Naive thymus-derived CD8-positive, alpha-beta T cell (primary cell): ENCODE measurements at places on chromosomes 16 and 17. TPM values are rescaled to one million over a fixed set of nuclear protein-coding genes. Genes with fewer than 3 reads are reported as not detected.

- H3K36me3 ChIP-seq, result no peaks in the 10 kb centered on the region
- no peaks in the 10 kb centered on the region for H3K27me3 ChIP-seq
- DNase-seq, result no peak
- H3K4me3 ChIP-seq, result no peak overlapping the region
- H3K27ac ChIP-seq, result no peak overlapping the region
These were observed 970.5 kb upstream of the EEF2KMT start for GRCh38 chr16:6068063-6068462.

DNA sequence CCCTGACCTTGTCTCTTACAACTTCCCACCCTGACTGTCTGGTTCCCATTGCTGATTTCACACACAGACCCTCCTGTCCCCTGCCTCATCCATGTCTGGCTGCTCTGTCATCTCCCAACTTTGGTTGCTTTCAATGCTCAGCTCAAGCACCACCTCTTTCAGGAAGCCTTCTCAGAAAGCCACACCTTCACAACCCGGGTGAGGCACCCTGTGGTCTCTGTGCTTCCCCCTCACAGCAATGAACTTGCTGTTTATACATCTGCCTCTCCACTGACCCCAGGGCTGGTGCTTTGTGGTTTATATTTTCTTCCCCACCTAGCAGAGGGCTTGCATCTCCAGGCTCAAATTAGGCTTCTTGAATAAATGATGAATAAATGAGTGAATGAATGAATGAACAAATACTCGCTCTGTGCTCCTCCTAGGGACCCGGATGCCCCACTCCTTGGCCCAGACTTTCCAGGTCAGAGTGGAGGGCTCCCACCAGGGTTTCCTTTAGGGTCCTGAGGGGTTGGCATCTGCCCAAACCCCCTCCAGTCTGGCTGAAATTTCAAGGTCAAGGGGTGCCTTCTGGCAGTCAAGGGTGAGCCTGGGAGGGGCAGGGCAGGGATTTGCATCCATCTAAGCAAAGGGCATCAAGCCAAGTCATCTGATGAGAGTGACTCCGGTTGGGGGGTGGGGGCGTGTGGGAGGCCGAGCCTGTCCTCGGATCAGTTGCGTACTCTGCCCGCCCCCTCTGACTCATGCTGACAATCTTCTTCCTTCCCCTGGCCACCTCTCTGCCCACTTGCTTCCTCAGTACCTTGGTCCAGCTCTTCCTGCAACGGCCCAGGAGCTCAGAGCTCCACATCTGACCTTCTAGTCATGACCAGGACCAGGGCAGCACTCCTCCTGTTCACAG, at the start of gene ITGAX:
Gene ITGAX (plus strand): TSS at position 783 of the 898 bp plus-strand sequence. CDS start 79 bp downstream, at position 862.
- H3K27ac ChIP-seq, result peak within 1 kb of the TSS; percentile 93
- H3K27me3 ChIP-seq, result no peaks in the 10 kb centered on the region
- H3K4me3 ChIP-seq, result peak within 1 kb of the TSS; percentile 60

The SNAI3 gene
- polyA plus RNA-seq, result 5.3 TPM

The SYNGR3 gene
- not detected for polyA plus RNA-seq

The GNGT2 gene
- 17.1 TPM for polyA plus RNA-seq

The ITGAL gene
- 124 TPM for polyA plus RNA-seq

GRCh38 chr16:89352091-89352681, 134.7 kb downstream of the ZNF778 start:
- peaks cover 40% of the 10 kb centered on the region for H3K4me1 ChIP-seq
- H3K27ac ChIP-seq, result no peak overlapping the region
- no peaks in the 10 kb centered on the region for H3K27me3 ChIP-seq
- H3K4me3 ChIP-seq, result peak overlapping the region; percentile 14
- DNase-seq, result no peak

The SOX8 gene
- 5.1 TPM for polyA plus RNA-seq

The KRT20 gene
- polyA plus RNA-seq, result not detected

- H3K27me3 ChIP-seq, result no peaks in the 10 kb centered on the region
- no peak overlapping the region for H3K4me3 ChIP-seq
- no peak overlapping the region for H3K27ac ChIP-seq
- H3K4me1 ChIP-seq, result no peaks in the 10 kb centered on the region
- H3K36me3 ChIP-seq, result no peaks in the 10 kb centered on the region
These were observed 410.0 kb upstream of the SOX9 start for GRCh38 chr17:71710816-71711215.
